ENCODE measurements at places on chromosomes 6 and 20.
A peak's percentile ranks its signal among the peaks of the same experiment; 100 is the strongest.

GRCh38 chr20:62239278-62239879, 1.1 kb downstream of the OSBPL2 start:
- no peak for DNase-seq

DNA sequence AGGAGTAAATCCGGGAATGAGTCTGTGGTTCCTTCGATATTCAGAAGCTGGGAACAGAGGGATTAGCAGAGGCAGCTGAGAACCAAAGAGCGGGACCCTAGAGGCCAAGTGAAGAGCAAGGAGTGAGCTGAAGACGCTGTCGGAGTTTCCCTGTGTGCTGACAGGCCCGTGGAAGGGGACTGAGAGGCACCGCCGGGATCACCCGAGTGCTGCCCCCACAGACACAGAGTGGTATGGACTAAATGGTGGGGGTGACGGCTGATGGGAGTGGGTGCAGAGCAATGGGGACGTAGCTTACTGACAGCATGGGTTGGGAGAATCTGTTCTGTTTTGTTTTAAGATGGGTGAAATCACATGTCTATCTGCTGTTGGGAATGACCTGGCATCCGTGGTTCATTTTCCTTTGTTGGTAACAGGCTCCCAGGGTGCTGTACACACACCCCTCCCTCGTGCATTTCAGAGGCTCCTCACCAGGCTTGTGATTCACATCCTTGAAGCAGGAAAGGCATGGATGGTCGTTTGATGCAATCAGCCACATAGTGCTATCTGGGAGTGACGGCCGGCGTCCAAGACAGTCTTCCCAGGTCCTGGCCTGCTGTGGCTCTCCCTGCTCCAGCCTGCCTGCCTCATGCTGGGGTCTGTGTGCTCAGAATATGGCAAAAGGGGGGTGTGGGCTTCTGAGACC, 97.4 kb downstream of the THBS2 start:
- no peak for DNase-seq

DNA sequence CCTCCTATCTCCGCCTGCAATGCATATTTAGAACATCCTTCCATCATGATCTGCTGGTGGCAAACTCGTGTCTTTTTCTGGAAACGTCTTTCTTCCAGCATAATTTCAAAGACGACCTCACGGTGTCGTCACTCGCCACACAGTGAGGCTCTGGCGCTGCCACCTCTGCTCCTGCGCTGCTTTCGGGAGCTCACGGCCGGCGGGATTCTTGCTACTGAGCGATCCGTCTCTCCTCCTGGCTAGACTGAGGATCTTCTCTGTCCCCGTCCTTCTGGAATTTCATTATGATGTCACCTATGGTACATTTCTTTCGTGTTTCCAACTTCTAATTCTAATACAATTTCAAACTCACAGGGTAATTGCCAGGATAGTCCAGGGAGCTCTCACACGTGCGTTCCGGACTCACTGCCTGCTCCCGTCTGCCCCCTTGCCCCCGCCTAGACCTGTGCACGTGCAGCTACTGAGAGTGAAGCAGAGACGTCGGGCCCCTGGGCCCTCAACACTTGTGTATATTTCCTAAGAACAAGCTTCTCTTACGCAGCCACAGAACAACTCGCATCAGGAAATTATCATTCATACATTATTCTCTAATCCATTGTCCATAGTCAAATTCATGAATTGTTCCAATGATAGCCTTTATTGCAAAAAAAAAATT, 25.5 kb upstream of the HELZ2 start:
- no peak for DNase-seq

GRCh38 chr6:53310771-53311585, 37.8 kb downstream of the ELOVL5 start:
- DNase-seq: no peak

DNA sequence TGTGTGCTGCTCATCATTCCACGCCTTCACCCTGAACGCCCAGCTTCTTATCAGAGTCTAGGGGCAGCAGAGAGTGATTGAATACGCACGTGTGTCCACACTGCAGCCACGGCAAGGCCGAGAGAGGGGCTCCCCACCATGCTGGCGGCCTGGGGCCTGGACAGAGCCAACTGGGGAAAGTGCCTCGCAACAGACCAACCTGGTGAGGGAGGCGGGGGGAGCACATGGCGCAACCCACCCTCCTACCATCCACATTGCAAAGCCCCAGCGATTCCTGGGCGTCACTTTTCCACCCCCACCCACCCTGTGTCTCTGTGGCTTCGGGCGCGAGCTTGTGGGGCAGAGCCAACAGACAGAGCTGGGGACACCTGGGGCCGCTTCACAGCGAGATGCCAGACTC, 66.4 kb upstream of the DUSP22 start:
- no peak for DNase-seq

DNA sequence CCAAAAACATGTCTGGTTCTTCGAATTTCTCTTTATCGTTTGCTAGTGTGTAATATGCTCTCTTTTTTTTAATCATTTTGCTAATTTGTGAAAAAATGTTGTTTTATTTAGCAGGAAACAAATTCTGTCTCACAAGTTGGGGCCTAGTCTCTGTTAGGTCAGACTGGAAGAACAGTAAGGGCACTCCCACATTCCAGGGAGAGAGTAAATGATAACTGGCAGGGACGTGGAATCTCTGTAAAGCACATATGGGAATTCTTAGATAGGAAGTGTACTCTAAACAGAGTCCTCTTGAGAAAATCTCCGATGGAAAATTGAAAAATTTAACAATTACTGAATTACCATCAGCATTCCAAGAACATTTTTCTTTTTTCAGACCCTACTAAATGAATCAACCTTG, 16.4 kb upstream of the CCDC28A start:
- DNase-seq: no peak

GRCh38 chr20:46361811-46362210, 44.6 kb downstream of the ELMO2 start:
- DNase-seq: no peak

GRCh38 chr6:125528621-125529041, 220.8 kb upstream of the HEY2 start:
- no peak for DNase-seq

GRCh38 chr20:64114356-64114971, 7.1 kb upstream of the NPBWR2 start:
- DNase-seq: no peak

DNA sequence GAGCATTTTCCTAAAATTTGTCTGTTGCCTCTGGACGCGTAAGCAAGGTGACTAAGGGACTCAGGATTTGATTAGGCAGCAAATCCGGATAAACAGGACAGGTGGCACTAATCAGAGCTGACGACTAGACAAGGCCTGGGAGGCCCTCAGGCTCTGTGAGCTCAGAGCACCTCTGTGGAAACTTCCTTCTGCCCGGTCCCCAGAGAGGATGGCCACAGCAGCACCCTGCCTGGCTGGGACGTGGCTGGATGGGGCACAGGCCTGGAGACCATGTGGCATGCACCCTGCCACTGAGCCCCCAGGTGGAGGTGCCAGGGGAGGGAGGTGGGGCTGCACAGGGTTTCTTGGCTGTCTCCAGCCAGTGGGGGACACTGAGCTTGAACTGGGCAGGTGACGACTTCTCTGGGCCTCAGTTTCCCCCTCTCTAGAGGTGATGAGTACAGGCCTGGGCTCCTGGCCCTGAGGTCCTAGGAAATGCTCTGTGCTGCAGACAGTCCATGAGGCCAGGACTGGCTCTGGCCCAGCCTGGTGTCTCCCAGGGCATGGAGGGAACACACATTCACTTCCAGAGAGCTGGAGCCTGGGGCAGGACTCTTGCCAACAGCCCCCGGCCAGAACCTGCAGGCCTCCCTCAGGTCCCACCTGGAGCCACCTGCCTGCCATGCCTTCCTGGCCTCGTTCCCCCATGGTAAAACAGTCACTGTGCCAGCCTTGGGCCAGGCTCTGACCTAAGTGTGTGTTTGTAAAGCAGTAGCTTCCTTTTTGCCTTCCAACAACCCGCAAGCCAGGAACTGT, 39.6 kb upstream of the STX16 start:
- DNase-seq: no peak

GRCh38 chr6:105320765-105321164, 82.1 kb downstream of the PREP start:
- DNase-seq: no peak

- DNase-seq: no peak
Observed at GRCh38 chr20:17827079-17827478, 127.3 kb downstream of the BANF2 start.

- no peak for DNase-seq
Observed at GRCh38 chr6:139981768-139982181, 607.3 kb upstream of the CITED2 start.

DNA sequence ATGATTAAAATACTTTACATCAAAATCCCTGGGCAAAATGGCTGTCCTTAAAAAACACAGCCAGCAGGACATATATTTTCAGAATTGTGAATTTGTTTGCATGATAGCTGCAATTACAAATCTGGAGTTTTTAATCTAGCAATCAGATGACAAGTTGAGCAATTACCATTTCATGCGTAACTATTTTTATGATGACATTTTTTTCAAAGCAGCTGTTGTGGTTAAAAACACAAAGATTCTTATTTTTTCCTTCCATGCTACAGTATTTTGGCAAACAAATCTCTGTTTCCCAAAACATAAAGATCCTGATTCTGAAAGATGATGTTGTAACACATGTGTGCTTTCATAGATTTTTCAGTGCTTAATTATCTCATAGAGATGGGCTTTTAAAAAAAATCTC, 90.2 kb downstream of the PHACTR1 start:
- no peak for DNase-seq

GRCh38 chr20:14622796-14623195, 285.4 kb upstream of the FLRT3 start:
- peak; percentile 47 for DNase-seq

All from HS-27A (cell line).